ENCODE measurements at places on chromosomes 16 and 17. TPM values are rescaled to one million over a fixed set of nuclear protein-coding genes. Genes with fewer than 3 reads are reported as not detected.

DNA sequence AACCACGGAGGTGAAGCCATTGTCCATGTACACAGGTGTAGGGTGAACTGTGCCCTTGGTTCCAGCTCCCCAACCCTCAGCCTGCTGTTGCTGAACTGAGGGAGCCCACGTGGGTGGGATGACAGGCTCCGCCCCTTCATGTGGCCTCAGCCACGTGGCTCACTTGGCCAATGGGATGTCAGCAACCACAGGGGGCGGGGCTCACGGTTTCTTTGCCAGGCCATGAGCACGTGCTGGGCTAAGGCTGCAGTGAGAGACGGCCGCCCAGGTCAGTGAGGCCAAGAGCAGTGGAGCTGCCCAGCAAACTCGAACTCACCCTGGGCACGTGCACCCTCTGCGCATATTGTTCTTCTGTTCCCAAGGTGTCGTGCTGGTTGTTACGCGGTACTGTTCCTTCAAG, 282.6 kb downstream of the IRF8 start:
- DNase-seq = no peak

- DNase-seq = no peak
Observed at GRCh38 chr16:76748461-76749348, 442.3 kb upstream of the MON1B start.

The MPP2 gene
- total RNA-seq = 3.0 TPM

The CA5A gene
- total RNA-seq = not detected

The JPH3 gene
- 1.9 TPM for total RNA-seq

DNA sequence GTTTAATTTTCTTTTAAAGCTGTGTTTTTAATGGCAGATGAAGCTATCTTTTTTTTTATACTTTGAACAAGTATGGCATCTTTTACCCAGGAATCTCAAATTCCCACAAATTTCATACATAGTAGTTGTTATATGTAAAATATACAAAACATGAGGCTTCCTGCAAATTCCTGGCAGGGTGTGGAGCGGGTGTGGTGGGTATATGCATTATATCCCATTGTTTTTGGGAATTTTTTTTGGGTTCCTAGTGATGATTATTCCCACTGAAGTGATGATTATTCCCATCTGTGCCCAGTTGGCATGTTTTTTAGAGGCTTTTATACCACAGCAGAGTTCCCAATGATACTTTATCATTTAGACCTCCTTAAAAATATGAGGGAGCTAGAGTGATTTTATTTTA, 320.4 kb downstream of the ZFHX3 start:
- no peak for DNase-seq

DNA sequence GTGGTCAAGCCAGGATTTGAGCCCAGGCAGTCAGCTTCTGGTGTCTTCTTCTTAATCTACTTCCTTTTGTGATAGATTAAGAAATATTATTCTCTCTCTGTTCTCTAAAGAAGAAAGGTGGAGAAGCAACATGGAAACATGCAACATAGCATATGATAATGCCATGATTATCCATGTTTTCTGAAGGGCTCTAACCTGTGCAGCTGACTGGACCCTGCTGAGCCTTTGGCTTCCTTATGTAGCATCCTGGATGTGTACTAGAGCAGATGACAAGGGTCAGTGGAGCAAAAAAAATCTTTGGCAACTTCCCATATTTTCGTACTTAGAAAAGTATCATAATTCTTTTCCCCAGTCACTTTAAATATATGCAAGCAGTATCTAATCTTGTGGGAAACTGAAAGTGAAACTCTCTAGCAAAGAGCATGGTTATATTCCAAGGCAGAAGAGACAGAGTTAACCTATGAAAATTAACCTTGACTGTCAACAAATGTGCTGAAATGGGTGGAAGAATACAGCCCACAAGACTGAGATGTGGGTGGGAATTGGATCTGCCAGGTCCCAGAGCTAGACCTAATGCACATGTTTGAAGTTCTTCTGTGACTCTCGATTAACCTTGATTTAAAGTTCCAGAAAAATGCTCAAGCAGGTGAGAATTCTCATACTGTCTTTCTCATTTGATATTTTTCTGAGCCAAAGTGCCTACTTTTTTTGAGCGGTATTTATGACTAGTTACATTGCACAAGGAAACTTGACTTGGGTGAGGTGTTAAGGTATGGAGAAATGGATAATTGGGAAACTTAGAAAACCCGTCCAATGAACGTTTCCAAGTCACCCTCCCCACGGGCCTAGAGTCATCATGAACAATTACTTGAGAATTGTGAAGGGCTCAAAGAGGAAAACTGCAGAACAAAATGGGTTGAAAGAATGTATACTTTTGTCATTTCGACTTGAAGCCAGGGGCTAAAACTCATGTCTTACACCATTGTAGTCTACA, 248.6 kb downstream of the FTO start:
- no peak for DNase-seq

DNA sequence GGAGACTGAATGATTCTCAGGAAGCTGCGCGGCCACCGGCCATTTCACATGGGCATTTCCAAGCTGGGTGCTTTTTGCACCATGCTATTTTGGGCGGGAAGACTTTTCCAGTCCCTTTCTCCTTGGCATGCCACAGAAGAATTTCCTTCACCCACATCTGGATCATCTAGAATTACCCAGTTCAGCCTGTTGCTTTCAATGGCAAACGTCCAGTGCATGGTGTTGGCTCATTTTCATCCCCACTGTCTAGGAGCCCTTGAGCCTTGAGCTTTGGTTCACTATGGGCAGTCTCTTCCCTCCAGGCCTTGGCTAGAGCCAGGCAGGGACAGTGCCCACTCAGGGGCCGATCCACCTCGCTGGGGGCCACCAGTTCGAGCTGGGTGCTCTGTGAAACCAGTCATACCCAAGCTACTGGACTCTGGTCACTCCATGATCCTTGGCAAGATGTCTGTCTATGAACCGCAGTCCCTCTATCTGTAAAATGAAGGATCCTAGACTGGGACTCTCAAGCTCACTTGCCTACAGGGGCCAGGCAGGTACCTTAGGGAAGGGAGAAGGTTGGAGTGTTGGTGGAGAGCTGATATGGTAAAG, 71.1 kb downstream of the CYLD start:
- no peak for DNase-seq

The BCAS3 gene
- total RNA-seq = 26.7 TPM

The NUBP1 gene
- 26.0 TPM for total RNA-seq

- DNase-seq = no peak
Observed at GRCh38 chr16:86604436-86605193, 26.3 kb downstream of the FOXL1 start.

- DNase-seq = peak; percentile 77
Observed at GRCh38 chr17:77831474-77832179, 126.9 kb upstream of the TNRC6C start.

The TBC1D3I gene
- total RNA-seq = not detected

GRCh38 chr16:75761108-75761507, 34.8 kb upstream of the CPHXL start:
- DNase-seq = no peak

DNA sequence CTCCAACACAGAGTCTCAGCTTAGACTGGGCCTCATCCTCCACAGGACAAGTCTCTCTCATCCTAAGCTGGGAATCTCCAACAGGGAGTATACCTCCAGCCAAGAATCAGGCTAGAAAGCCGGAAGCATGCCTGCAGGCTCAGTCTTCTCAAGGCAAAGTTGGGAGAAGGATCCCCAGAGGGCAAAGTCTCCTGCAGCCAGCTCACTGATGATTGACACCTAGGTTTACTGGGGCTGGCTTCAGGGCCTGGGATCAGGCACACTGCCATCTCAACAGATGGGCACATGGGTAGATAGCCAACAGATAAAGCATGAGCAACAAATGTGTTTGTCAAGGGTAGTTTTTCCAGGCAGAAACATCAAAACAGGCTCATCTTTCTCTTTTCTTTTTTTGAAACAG, 56.1 kb upstream of the TOX3 start:
- no peak for DNase-seq

DNA sequence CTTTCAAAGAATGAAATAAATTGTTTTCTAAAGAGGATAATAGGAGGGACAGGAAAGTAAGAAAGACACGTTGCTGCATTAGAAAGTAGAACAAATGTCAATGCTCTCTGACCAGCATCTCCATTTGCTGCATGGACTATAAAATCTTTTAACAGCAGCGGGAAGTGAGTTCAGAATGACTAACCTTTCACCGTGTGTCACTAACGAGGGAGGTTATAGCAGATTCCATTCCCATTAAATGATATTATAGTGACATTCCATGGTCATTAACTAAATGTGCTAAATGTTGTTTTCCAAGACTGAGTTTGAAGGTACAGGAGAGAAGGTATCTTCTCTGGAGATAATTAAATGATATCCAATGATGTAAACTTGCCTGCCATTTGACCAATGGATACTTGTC, 127.1 kb upstream of the HS3ST3A1 start:
- no peak for DNase-seq

DNA sequence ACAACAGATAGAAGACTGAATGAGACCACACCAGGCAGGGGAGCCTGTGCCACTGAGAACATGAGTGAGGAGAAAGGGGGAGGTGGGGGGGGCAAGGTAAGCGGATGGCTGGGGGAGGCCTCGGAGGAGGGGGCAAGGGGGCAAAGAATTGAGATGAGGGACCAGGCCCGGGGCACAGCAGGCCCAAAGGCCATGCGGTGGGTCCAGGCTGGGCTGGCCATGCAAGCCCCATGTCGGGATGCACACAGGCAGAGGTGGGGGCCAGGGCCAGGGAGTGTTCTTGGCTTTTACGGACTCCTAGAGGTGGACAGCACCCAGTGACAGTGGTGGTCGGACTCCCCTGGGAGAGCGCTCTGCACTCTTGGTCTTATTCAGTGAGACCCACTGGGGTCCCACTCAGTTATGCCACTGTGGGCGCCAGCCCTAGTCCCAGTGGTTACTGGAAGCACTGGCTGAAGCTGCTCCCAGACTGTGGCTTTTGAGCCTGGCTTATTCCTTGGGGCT, 4.8 kb upstream of the MTHFSD start:
- DNase-seq = no peak

The PIPOX gene
- total RNA-seq = 0.34 TPM

The DCAF7 gene
- 47.0 TPM for total RNA-seq

DNA sequence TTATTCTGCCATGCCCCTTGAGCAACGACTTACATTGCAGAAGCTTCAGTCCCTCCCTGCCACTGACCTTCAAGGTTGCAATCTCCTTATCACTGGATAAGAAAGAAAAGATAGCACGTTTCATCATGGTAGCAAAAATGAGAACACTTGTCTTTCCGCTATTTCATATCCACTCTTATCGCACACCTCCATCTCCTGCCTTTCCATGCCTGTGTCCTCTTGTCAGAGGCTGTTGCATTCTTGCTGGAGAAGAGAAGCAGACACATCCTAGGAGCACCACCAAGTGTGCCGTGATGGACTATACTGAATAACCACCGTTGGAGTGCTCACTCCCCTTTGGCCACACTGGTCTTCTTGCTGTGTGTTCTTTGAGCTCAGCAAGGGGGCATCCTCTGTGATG, 230.6 kb upstream of the IRX3 start:
- no peak for DNase-seq

The CCDC144A gene
- total RNA-seq = under 0.01 TPM

The CDH11 gene
- 114 TPM for total RNA-seq

GRCh38 chr17:55926276-55926990, 175.6 kb downstream of the PCTP start:
- DNase-seq = no peak
